ENCODE measurements at places on chromosomes 3 and 15.

DNA sequence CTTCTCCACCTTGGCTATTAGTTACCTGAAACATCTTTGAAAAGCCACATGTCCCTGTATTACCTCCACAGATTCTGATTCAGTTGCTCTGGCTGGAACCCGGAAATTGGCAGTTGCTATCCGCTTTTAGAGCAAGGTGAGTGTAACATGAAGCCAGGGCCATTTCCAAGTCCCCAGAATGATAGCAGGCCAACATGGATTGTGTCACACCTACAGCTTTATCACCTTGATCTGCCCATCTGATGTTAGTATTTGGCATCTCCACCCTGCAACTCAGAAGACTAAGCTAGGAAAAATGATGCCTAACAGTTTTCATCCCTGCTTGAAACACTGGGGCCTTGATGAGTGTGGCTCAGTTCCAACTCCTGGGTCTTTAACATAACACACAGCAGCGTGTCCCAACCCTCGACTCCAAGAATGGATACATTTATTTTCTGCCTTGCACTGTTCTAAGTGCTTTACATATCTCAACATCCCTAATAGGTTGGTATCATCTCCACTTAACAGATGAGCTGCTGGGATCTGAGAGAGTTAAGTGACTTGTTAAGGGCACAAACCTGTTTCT is 21.3 kb upstream of the NUDT16 start:
- DNase-seq: no peak

GRCh38 chr3:71308836-71309235 is 274.7 kb downstream of the FOXP1 start:
- DNase-seq: no peak

GRCh38 chr3:127822041-127822681 is at the start of gene MGLL:
Gene MGLL, minus strand, starts transcription at chr3:127822515. Its CDS starts 197 bp downstream, at chr3:127822318.
- DNase-seq: no peak

- DNase-seq: no peak
Measured at GRCh38 chr3:21174461-21174860, 576.5 kb downstream of the ZNF385D start.

DNA sequence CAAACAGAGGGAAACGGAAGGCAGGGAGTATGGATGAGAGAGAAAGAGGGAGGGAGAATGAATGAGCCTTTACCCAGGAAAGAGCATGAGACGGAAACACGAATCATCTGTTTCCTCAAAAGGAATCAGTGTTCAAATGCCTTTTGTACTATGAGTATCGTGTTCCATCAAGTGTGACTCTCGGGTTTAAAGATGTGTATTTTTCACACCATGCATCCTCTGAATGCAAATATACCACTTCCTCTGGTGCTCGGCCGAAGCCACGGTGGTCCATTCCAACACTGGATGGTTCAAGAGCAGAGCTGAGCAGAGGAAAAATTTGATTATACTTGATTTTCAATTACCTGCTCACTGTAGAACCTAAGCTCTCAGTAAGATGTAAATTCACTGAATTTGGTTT is 505.1 kb downstream of the MECOM start:
- no peak for DNase-seq

DNA sequence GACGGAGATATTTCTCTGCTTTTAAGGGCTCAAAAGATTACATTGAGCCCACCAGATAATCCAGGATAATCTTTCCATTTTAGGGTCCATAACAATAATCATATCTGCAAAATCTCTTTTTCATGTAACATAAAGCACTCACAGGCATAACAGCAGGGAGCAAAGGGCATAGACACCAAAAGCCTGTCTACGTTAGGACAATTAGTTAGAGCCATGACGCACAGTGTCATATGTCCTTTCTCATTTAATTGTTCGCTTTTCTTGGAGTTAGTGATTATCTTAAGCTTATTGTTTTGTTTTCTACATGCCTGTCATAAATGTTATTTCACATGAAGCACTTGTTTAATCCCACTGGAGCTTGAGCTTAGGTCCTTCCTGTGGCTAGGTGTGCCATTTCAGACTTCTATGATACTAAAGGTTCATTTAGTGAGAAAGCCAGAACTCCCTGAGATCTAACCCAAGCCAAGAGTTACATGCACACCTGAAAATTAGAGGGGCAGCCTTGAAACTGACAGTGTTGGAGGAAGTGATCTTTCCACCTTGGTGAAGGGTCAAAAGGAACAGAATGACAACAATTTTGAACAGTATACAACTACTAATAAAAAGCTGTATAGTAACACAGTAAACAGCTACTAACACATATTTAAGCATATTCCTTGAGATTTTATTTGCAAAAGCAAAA is 11.7 kb upstream of the HHATL start:
- DNase-seq: no peak

- DNase-seq: no peak
Measured at GRCh38 chr3:165464736-165465135, 268.6 kb upstream of the SLITRK3 start.

Measured in NCI-H187 (cell line).